SHP77 treated with DMSO at 0.1 percent for 48 hours (cell line): ENCODE measurements at places on chromosomes 11 and 22.

DNA sequence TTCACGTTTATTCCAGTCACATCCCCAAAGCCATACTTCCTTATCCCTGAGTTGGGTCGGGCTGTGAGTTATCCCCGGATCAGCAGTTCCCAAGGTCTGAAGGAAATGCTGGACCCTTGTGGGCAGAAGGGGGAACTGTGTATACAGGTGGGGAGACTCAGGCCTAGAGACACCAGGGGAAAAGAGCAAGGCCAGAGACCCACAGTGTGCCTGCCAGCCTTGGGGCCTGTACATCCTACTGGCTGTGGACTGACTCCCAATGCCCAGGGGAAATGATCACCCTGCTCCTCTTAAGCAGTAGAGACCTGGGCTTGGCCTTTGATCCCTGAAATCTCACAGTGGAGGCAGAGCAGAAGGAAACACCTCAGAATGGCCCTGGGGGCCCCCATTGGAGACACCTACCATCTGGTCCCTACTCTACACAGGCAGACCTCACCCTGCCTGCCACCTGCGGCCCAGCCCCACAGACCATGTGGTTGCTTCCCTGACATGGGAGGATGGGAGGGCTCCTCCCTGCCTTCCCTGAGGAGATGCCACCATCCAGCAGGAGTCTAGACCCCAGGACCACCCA lies 1.3 kb downstream of the SELENOM start:
- DNase-seq: no peak

DNA sequence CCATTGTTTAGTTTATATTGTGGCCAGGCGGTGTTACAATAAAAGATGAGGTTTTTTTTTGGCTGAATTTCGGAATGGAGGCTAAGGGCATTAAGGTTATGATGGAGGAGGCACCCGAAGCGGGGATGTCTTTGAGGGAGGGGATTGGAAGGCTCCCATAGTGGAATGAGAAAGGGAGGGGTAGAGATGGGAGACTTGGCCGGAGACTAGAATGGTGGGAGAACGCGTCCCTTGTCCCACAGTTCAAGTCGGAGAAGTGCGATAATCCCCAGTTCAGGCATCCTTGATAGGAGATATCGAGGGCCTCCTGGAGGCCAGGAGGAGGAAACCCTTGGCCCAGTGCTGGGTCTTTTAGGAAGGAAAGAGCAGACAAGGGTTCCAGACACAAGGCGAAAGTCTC lies 21.6 kb downstream of the ZNF195 start:
- DNase-seq: no peak

DNA sequence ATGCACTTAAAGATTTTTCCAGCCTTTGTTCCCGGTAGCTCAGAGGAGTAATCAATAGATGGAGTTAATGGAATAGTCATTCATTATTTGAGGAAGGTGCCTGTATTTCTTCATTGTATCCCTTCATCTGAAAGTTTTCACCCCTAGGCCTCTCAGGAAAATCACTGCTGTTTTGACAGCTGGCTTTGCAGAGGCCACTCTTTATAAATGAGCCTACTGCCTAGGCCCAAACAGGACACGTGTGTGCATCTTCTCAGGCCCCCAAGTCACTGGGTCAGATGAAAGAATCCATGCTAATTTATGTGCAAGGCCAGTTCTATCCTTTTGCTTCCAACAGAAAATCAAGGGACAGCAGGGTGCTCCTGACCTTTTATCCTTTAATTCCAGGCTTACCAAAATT lies 76.8 kb downstream of the MPPED2 start:
- DNase-seq: no peak

DNA sequence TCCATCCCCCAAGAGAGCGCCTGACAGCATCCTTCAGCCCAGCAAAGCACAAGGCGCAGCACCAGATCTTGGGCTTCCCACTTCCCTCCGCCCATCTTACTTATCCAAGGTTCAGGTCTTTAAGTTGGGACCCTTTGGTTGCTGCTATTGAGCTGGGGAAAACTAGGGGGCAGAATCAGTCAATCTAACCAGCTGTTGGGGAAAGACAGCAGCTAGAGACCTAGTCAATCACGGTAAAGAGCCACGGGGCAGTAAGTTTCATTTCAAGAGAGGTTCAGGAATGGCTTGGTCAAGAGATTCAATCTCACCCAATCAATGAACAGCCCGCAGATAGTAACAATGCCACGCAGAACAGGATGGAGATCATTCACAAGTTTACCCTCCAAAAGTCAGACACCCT lies 1.7 kb downstream of the ABTB2 start:
- DNase-seq: no peak

DNA sequence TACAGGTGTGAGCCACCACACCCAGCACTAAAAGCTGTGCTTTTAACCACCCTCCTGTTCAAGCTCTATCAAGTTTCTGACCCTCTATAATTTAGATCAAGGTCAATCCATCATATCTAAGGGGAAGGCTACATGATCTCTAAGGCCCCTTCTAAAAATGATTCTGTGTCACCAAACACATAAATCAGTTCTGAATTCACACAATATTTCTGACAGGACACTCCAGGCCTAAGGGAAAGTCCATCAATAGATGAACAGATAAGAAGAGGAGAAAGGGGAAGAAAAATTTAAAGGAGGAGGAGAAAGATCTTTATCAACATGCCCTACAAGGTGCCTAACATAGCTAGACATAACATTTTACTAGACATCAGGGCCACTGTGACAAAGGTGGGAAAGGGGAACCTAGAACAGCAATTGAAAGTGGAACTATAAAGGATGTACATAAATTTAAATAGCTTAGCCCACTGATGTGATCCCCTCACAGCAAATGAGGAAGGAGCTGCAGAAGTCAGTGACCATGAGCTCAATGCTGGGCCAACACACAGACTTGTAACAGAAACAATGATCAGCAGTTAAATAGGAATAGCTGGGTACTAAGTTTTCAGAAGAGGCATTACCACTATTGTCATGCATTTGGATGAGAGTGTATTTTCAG lies 4.7 kb downstream of the PRCP start:
- DNase-seq: no peak

DNA sequence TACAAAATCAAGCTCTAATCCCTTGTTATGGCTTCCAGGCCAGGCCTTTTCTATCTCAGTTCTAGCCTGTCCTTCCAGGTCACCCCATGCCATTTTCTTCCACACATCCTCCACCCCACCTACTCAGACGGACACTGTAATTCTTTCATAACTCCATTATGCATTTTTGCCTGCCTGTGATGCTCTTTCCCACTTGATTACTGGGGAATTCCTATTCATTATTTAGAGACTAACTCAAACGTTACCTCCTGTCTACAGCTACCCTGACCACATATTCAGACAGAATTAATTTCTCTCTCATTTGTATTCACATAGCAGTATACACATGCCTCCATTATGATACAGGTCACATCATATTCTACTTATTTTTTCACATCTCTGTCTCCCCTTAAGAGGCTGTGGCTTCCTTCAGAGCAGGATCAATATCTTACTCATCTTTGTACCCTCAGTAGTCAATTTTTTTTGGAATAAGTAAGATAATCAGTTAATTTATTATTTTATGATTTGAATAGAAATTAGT lies 156.5 kb upstream of the ZC3H12C start:
- no peak for DNase-seq

GRCh38 chr11:125341676-125342075 lies 154.4 kb downstream of the FEZ1 start:
- DNase-seq: no peak

DNA sequence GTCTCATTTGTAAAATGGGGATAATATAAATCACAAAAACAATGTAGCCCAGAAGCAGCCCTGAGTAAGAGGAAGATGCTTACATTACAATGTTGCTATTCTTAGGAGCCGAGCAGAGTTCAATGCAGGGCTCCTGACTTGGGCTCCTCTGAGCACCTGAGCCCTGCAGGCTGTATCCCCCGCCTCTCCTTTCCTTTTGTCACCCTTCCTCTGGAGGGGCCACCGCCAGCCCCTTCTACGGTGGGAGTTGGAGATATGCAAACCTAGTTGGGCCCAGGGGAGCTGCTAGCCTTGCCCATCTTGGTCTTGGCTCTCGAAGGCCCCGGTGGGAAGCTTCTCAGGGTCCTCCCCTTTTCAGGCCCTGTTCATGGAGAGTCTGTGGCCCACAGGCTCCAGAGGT lies 8.4 kb upstream of the CSNK1E start:
- no peak for DNase-seq

DNA sequence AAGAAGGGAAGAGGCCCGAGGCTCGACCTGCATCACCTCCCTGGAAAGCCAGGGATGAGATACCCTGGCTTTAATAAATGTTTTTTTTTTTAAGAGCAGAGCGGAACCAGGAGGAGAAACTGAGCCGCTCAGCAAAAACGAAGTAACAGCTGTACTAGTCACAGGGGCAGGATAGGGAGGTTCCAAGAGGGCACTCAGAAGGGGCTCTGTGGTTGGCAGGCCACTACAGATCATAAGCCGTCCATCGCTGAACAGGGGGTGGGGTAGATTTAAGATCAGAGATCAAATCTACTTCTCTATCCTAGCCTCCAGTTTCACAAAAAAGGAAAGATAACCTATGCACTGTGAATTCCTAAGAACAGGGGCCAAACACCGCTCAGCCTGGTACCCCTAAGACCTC lies 625 bp downstream of the EIF3D start:
- no peak for DNase-seq

- DNase-seq: peak; percentile 6
Observed at GRCh38 chr11:27717377-27717776, 17.1 kb upstream of the BDNF start.

DNA sequence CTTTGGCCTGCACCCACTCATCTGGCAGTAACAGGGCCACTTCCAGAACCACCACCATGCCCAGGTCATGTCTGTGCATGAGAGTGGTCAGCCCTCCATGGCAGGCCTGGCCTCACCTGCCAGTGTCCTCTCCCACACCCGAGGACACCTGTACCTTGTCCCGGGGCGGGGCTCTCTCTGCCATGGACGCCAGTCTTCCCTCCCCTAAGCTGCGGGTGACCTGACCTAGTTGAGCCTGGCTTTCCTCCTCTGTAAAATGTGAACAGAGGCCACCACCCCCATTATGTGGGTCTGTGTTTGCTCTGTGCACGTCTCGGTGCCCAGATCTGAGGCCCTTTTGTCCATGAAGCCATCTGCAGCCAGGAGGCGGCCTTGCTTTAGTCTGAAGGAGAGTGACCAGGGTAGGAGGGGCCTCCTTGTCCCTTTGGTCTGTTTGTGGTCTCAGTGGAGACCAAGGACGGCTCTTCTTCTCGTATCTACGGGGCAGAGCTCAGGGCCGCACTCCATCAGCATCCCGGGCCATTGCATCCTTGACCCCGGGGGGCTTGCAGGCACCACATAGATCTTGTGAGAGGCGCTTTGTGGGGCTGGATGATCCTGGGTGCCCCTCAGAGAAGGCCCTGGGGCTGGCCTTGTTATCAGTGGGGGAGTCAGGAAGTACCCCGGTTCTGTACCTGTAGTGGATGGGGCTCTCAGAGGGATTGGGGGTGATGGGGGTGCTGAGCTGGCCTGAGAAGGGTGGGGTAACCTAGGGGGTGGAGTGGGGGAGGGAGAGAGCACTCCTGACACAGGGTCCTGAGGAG lies 121.6 kb downstream of the KCNQ1 start:
- no peak for DNase-seq
